GM04503 (cell line): ENCODE measurements at places on chromosomes 1 and 21.
A peak's percentile ranks its signal among the peaks of the same experiment; 100 is the strongest.

GRCh38 chr1:17212009-17212408, 7.1 kb downstream of the PADI1 start:
- DNase-seq, result no peak

GRCh38 chr1:1664941-1665814, 6.4 kb upstream of the CDK11B start:
- no peak for DNase-seq

- DNase-seq, result no peak
Observed at GRCh38 chr1:46133181-46133658, 791 bp upstream of the PIK3R3 start.

DNA sequence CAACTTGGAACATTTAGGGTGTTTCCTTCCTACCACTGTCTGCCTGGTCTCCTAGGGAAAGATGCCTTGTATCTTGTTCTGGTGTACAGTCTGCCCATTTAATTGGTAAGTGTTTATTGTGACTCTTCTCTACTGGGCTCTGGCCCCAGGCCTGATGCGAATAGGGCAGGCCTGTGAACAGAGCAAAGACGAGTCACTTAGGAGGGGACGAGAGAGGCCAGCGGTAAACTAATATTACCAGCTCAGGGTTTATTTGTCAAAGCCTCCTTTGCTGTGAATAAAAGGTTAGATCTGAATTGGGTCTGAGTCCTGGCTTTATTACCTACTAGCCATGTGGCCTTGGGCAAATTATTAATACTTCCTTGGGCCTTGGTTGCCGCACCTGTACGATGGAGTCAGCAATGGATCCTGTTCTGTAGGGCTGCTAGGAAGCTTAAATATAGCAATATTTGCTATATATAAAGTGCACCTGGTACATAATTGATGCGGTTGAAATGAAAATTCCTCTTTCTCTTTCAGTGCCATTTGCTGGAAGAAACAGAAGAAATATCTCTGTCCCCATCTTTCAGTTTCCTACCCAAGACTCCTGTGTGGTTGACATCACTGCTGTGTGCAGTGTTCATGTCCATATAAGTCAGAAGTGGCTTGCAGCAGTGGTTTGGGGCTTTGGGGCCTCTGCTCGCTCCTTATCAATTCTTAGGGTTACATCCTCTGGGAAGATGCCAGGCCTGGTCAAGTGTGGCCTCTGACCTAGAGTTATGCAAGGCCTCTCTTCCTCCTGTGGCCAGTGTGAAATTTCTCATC, 32.4 kb downstream of the MAPKAPK2 start:
- DNase-seq, result no peak

DNA sequence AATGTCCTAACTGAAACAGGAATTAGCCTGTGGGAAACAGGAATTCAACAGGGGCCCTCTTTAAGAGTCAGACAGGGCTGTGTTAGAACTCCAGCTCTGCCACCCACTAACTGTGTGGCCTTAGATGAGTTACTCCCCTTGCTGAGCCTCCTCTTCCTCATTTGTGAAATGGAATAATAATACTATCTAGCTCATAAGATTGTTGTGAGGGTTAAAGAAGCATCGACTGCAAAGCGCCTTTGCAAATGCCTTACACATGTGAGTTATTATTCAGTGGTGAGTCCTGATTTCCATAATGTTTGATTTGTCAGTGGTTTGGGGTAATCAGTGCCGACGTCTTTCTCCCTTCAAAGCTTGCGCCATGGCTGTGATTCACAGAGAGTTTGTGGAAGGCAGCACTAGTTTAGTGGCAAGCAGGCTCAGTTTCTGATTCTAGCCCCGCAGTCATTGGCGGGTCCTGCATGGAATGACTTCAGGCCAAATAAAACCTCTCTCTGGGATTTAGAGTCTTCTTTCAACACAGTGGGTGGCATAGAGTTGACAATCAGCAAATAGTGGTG, 388.5 kb downstream of the PLPP3 start:
- DNase-seq, result peak; percentile 61

DNA sequence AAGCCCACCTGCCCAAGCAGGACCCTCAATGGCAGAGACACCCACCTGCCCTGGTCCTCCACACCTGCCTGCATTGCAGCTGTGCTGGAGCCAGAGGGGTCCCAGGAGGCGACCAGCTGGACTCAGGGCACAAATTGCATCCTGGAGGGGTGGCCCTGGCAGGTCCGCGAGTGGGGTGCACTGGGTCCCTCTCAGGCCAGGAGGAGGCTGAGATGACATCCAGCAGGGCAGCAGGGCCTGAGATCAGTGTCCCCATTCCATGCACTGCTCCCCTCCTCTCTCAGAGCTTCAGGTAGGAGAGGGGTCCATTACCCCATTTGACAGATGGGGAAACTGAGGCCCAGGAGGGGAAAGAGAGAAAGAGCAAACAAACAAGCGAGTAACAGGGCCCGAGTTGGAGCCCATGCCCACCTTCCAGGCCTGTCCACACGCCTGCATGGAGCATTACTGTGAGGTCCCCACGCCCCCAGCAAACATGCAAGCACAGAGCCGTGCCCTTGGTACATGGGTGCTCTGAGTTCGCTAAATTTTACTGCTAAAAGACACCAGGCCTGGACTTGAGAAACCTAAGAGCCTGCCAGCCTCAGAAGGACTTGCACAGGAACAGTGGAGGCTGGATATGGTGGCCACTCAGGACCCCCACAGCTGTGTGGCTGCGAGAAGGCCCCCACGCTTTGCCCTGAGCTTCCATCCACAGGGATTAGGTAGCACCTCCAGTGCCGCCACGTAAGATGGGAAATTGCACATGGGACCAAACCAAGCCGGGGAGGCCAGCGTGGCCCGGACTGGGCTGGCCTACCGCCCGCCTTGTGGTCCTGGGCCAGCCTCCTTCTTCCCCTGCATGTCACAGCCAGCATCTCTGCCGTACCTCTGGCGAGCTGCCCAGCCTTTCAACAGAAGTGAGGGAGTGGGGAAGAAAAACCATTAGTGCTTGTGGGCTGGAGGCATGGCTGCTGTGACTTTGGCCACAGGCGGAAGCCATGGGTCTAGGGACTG, 7.4 kb downstream of the WNT3A start:
- DNase-seq, result no peak

GRCh38 chr1:118340928-118341910, 156.2 kb upstream of the SPAG17 start:
- DNase-seq, result no peak

- DNase-seq, result peak; percentile 12
Observed at GRCh38 chr1:33762109-33762830, 101.6 kb upstream of the HMGB4 start.

DNA sequence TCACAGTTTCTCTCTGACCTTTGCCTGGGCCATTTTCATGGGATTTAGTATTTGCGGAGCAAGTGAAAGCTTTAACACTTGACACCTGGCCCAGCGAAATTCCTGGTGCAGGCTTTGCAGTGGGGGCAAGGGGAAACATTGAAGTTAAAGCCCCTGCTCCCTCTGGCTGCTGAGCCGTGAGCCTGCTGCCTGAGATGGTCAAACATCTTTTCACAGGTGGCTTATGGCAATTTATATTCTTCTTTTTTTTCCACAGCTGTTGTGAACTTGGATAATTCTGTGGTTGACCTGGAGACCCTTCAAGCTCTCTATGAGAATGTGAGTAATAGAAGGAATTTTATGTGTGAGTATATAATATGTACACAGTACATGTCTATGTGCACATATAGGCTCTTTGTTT, 202.9 kb downstream of the FMN2 start:
- no peak for DNase-seq

- DNase-seq, result no peak
Observed at GRCh38 chr1:3631320-3632260, 6.8 kb downstream of the TPRG1L start.

GRCh38 chr1:13628711-13629110, 45.1 kb downstream of the PDPN start:
- no peak for DNase-seq

DNA sequence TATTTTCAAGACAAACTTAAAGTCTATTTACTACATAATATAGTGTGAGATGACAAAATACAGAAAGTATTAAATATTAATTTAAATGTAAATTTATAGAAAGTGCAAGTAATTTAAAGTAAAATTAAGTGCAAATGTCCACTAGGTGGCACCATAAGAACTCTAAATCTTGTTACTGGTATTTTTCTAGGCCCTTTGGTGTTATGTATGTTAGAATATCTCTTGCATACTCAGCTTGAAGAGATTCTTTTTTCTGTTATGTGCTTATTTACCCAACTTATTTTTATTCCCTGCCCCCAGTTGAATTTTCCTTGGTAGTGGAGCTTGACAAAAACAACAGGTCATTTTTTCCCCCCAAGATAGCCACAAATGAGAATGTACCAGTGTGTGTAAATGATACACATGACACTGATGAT, 71.5 kb downstream of the RPS6KC1 start:
- DNase-seq, result no peak

DNA sequence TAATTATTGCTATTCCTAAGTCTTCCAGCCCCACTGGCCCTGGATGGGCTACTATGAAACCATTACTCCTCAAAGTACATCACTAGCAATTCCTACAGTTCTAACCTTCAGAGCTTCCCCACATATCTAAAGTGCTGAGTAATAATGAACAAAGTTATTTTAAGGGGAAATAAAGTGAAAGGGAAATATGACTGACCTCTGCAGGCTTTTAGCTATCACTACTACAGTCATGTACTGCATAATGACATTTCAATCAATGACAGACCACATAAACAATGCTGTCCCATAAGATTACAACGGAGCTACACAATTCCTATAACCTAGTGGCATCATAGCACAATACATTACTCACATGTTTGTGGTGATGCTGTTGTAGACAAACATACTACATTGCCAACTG, 32.5 kb upstream of the ASPM start:
- DNase-seq, result no peak

GRCh38 chr1:88612773-88613172, 71.3 kb upstream of the PKN2 start:
- DNase-seq, result no peak

DNA sequence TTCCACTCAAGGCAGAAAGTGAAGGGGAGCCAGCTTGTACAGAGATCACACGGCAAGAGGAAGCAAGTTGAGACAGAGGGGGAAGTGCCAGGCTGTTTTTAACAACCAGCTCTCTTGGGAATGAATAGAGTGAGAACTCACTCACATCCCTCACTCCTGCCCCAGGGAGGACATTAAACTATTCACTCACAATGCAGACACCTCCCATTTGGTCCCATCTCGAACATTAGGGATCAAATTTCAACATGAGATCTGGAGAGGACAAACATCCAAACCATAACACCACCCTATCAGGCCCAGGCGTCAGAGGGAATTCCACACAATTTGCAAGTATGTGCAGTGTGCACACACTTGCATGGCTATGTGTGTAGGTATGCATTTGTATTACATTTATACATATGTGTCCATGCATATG, 62.7 kb downstream of the DMAP1 start:
- peak; percentile 39 for DNase-seq

GRCh38 chr1:170068923-170069322, 5.6 kb downstream of the KIFAP3 start:
- no peak for DNase-seq

- no peak for DNase-seq
Observed at GRCh38 chr1:6158181-6158580, 21.9 kb downstream of the CHD5 start.

- no peak for DNase-seq
Observed at GRCh38 chr1:173502104-173502503, 25.0 kb downstream of the PRDX6 start.

DNA sequence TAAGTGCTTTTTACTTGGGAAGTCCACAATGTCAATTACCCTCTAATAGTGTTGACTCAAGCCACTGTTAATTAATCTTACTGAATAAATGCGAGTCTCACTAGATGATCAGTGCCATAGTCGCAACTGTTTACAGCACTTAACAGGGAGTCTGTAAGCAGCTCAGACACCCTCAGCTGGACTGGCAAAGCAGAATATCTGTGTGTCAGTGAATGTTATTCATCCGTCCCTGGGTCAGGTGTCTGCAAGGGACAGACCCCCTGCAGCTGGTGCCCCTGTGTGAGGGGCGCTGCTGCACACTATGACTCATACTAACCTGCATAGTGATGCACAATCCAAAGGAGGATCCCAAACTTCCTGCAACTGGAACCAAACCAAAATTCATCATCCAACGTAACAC, 306.5 kb downstream of the HHIPL2 start:
- DNase-seq, result no peak

DNA sequence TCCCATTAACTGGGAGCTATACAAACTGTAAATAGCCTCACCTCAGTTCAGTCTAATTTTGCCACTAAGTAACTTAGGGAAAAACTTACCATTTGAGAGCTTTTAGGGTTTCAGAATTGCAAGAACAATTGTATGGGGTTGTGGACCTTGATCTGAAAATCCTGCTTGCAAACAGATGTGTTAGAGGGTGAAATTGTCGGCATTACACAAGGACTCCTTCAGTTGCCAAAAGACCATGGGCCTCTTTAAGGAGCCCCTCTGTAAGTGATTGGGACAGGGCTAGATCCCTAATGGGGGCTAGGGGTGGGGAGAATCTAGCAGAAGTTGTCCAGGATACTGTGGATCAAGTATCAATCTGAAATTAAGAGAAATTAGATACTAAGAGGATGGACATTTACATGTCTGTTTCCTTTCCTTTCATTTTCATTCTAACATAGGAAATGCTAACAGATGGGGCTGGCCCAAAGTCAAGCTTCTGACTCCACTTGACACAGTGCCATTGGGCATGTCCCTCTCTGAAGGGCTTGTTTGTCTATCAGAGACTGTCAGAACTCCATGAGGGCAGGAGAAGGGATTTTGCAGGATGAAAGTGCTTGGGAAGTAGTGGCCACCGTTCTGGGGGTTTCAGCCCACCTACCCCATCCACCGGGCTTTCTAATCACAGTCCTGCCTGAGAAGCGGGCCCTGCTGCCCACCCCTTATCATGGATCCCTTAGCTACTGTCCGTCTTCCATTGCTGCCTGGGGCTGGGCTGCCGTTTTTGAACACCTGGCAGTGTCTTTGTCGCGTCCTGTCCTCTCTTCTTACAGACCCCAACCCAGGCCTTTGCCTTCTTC, 54.7 kb downstream of the STUM start:
- DNase-seq, result no peak

DNA sequence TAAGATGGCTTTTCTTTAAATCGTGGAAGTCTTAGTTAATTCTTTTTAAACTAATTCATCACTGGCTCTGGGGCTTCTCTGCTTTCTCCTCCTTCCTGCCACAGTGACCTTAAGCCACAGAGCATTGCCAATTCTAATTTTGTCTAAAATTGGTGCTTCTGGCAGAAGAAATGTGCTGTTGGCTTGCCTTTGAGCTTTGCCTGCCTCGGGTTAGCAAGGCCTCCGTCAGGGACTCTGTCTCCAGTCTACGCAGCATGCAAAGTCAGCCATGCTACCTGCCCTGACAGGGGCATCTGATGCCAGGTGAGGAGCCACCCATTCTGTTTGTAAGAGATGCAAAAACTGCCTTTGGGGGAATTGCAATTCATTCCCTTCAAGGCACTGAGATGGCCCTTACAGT, 25.2 kb downstream of the CLDN14 start:
- DNase-seq, result no peak

GRCh38 chr1:23664837-23665795, 26.5 kb upstream of the RPL11 start:
- DNase-seq, result peak; percentile 3

DNA sequence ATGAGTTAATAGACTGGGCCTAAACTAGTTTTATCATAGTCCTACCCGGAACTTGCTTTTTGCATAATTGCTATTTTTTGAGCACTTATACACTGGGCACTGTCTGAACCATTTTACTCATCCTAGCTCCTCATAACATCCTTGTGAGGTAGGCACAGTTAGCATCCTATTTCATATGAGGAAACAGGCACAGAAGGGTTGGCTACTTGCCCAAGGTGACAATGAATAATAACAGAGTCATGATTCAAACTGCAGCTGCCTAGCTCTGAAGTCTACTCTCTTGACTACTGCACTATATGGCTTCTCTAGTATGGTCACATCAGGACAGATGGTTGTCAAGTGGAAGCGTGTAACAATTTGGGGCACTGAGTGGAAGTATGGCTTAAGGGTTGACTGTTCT, 18.2 kb upstream of the RC3H1 start:
- DNase-seq, result no peak
